ENCODE measurements at places on chromosomes 16 and 17.

DNA sequence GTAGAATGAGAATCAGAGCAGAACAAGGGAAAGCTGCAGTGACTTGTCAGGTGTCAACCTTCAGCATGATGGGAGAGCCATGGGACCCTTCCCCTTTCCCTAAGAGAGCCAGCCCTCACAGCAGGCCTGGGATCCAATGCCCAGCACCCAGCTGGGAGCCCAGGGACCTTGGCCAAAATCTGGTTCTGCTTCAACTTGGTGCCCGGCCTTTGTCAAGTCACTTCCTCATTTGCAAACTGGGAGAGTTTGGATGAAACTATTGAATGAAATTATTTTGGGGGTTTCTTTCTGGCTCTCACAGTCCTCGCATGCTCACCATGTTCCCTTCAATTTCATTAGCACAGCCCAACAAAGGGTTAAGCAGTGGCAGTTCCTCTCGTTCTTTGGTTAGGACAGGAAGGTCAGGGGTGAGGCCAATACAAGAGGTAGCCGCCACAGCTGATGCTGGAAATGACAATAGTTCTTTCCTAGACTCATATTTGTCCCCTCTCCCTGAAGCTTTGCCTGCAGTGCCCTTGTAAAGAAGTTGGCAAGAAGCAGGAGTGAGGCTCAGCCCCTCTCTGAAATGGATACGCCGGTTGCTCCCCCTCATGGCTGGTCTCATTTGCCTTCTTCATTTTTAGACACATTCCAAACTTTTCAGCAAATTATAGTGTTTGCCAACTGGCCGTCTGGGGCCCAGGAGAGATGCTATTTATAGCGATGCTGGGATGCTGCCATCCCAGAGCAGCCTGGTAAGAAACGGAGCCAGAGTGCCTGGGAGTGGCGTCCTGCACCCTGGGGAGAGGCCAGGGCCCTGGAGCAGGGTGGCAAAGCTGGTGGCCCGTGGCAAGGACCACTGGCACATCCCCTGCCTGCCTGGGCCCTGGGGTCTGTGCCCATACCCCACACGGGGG is 34.5 kb upstream of the MEOX1 start:
- peak; percentile 85 for DNase-seq

GRCh38 chr17:8740486-8740885 is 4.2 kb downstream of the CCDC42 start:
- DNase-seq, result no peak

GRCh38 chr17:6134721-6135120 is 64.5 kb downstream of the WSCD1 start:
- DNase-seq, result no peak

GRCh38 chr17:17169396-17169795 is 36.7 kb downstream of the PLD6 start:
- no peak for DNase-seq

- DNase-seq, result peak; percentile 88
Observed at GRCh38 chr17:42519546-42520491, 16.2 kb upstream of the NAGLU start.

- DNase-seq, result peak; percentile 62
Observed at GRCh38 chr17:46865100-46865499, 13.7 kb downstream of the WNT9B start.

DNA sequence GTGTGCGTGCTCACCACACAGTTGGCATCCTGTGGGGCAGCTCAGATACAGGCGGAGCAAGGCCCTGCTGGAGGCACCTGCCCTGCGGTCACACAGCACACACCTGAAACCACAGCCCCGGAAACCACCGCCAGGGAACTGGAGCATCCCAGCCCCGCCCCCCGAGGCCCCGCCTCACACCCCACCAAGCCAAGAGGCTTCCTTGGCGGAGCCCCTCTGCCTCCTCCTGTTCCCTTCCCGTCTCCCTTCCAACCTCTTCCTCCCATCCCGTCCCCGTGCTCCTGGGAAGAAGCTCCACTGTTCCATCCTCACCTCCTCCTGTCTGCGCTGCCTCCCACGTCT is 205.5 kb downstream of the NTN1 start:
- no peak for DNase-seq
